CD4-positive, alpha-beta T cell treated with Interleukin-6 for 4 hours (primary cell): ENCODE measurements at places on chromosomes 3 and 15.

- no peak for DNase-seq
Observed at GRCh38 chr3:64648927-64649906, 38.6 kb downstream of the ADAMTS9 start.

- no peak for DNase-seq
Observed at GRCh38 chr15:96234109-96234892, 96.2 kb upstream of the NR2F2 start.

DNA sequence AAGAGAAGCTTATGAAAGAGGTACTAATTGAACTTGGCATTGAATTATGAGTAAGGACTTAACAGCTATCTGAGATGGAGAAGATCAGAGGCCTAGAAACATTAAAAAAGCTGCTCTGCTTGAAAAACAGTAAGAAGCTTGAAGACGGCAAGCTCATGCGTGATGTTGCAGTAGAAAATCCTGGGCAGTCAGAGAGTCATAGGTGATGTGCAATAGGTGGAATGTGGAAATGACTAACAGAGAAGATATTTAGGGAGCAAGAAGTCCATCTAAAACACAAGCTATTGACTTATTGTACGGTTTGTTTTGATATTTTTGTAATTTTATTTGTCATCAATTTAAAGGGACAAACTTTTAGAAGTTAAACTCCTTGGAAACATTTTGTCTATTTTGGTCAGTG lies 1101.4 kb downstream of the ROBO2 start:
- DNase-seq, result no peak

- DNase-seq, result no peak
Observed at GRCh38 chr3:20563251-20563650, 377.2 kb upstream of the SGO1 start.

- DNase-seq, result no peak
Observed at GRCh38 chr3:54374214-54374852, 252.0 kb downstream of the CACNA2D3 start.

GRCh38 chr3:161291191-161291901 lies 70.2 kb downstream of the NMD3 start:
- DNase-seq, result no peak

GRCh38 chr15:89848970-89849292 lies 34.3 kb upstream of the ANPEP start:
- DNase-seq, result no peak

- DNase-seq, result no peak
Observed at GRCh38 chr3:118501152-118501551, 533.5 kb downstream of the IGSF11 start.

DNA sequence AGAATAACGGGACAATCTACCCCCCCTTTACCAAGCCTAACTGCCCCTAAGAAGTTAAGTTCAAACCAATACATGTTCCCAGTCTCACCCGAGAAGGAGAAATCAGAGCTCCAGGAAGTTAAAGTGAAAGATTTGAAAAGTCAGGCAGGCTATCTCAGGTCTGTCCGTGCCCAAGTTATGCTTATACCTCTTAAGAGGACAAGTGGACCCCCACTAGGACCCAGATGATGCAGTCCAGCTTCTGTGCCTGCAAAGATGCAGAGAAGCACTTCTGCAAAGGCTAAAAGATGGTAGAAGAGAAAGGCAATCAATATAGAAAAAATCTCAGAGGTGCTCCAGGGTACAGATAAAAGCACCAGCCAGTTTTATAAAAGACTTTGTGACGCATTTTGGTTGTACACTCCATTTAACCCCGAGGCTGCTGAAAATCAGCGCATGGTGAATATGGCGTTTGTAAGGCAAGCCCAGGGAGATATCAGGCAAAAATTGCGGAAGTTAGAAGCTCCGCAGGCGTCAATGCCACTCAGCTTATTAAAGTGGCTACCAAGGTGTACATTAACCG lies 9.8 kb upstream of the SLC9C1 start:
- peak; percentile 35 for DNase-seq

GRCh38 chr3:72449551-72449950 lies 398.7 kb downstream of the SHQ1 start:
- DNase-seq, result no peak

DNA sequence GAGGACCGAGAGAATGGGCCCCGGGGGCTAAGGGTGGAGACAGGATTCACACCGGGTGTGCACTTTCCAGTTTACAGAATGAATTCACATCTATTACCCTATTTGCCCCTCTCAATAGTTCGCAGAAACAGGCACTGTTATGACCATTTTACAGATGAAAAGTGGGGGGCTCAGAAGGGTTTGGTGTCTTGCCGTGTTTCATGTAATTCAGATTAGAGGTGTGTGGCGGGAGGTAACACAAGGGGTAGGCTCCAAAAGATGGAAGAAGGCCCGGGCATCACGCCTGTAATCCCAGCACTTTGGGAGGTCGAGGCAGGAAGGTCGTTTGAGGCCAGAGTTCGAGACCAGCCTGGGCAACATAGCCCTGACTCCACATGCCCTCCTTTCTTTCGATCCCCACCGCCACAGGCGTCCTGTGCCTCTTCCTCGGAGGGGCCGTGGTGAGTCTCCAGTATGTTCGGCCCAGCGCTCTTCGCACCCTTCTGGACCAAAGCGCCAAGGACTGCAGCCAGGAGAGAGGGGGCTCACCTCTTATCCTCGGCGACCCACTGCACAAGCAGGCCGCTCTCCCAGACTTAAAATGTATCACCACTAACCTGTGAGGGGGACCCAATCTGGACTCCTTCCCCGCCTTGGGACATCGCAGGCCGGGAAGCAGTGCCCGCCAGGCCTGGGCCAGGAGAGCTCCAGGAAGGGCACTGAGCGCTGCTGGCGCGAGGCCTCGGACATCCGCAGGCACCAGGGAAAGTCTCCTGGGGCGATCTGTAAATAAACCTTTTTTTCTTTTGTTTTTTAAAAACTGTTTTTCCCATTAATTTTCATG lies 3.4 kb downstream of the DUOXA2 start:
- DNase-seq, result no peak

DNA sequence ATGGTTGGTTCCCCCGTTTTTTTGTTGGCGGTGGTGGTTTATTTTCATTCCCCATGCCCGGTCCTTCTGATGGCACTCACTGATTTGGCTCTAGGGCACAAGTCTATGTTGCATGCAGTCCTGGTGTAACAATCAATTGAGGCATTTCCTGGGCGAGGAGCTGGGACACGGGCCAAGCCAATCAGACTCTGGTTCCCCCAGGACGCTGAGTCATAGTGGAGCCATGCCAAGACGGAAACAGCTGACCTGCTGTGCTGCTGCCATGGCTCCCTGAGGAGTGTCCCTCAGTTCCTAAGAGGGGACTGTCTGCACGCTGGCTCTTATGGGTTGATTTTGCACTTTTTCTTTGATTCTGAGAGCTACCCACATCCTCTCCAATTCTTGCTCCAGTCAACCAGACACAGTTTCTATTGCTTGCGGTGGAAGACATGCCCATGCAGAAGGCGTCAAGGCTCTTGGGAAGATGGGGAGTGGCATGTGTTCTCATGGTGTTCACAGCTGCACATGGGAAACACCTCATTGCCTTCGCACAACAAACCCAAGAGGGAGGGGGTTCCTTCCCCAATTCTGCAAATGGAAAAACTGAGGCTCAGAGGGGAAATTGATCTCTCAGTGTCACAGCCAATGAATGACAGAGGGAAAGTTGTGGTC lies 28.3 kb upstream of the ALDH1L1 start:
- DNase-seq, result no peak

DNA sequence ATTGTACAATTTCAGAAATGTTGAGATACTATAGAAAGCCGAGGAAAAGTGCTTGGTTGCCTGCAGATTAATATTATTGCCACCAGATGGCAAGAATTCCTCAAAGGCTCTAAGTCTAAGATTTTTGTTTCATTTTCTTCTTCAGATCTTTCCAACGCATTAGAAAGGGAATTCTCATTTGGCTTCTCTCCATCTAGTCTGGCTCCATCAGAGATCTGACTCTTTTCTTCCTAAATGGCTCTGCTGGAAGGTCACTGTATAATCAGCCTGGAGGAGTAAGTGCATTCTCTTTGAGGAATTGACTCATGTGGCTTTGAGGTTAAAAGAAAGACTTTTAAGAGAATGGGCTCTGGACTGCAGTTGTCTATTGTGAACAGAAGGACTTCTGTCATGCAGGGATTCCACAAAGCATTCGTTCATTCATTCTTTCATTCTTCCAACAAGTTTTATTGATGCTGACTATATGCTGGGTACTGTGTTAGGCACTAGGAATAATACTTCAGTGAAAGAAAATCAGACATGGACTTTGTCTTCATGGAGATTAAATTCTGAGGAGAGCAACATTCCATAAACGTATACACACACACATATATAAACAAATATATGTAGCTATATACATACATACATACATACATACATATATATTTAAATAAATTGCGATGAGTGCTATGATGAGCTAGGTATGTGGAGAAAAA lies 55.3 kb downstream of the SLC28A2 start:
- no peak for DNase-seq

- peak; percentile 14 for DNase-seq
Observed at GRCh38 chr3:190424478-190425439, 24.9 kb downstream of the TMEM207 start.

GRCh38 chr15:60800299-60801072 lies 321.5 kb upstream of the ICE2 start:
- peak; percentile 57 for DNase-seq

- DNase-seq, result no peak
Observed at GRCh38 chr3:355622-356021, 159.1 kb downstream of the CHL1 start.

DNA sequence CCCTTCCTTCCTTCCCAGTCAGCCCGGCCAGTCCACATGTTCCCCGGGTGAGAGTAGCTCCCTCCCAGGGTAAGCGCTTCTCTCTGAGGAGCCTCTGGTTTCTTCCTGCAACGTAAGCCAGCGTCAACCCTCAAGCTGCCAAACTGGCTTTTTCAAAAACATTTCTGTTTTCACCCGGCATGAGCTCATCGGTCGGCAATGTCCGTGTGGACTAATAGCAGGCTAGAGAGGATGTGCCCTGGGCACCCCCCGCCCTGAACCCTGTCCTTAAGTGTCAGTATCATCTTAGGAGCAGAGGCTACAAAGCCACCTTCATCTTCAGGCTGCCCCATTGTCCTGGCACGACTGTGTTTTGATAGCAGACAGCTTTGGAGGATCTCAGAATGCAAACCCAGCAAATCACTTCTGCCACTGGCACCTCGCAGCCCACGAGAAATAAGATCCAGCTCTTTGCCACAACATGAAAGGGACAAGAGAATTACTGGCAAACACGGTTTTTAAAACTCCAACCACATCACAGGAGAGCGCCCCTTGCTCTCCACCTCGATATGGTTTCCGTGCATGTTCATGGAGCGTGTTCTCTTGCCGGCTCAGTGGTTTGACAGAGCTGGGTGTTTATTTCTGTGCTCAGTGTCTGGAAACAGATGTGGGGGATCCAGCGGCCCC lies 9.9 kb downstream of the ALDH1A3 start:
- DNase-seq, result no peak

DNA sequence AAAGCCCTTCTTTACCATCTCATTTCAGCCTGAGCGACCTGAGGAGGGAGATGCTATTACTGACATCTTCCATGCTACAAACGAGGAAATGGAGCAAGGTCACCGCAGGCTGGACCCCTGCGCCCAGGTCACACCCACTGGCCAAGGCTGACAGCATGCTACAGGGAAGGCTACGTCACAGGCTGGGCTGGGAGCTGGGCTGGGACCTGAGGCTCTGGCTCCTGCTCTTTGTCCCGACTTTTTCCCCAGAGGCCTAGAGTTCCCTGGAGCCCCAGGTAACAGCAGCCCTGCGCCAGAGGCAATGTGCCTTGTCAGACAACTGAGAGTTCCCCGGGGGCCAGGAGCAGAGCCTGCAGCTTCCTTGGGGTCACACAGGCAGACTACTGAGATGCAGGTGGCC lies 87.2 kb downstream of the IQSEC1 start:
- DNase-seq, result no peak

GRCh38 chr3:129824926-129825541 lies 68.5 kb downstream of the TMCC1 start:
- DNase-seq, result peak; percentile 60

DNA sequence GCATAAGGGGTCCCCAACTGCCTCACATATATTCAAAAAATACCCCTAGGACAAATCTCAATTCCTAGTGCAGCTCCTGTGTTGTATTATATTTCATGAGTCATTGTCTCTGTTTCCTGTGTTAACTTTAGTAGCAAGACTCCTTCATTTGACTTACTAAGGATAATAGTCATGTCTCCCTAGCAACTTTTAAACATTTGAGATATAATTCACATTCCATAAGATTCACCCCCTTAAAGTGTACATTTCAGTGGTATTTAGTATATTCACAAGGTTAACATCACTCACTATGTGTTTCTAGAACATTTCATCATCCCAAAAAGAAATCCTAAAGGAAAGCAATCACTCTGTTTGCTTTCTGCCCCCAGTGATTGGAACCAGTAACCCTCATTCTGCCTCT lies 121.3 kb upstream of the WNT7A start:
- DNase-seq, result no peak

DNA sequence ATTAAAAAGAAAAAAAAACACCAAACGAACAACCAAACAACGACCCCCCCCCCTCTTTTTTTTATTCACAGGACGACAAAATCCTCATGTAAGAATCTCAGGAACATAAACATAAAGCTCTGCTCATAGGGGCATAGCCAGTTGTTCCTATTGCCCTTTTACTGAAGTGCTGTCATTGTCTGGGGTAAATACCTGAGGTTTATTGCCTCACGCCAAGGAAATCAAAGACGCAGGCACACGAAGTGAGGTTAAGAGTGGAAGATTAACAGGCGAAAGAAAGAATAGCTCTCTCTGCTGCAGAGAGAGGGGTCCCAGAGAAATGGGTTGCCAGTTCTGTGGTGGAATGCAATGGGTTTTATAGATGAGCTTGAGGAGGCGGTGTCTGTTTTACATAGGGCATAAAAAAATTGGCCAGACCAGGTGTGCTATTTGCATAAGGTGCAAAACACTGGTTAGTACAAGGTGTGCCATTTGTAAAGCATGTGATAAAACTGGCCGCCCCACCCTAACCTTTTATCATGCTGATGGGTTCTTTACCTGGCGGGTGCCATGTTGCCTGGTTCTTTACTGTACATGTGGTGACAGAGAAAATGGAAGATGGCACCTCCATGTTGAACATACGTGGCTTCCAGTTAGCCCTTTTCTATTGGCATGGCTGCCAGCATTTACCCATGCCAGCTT lies 257.6 kb upstream of the ZPLD1 start:
- DNase-seq, result no peak

DNA sequence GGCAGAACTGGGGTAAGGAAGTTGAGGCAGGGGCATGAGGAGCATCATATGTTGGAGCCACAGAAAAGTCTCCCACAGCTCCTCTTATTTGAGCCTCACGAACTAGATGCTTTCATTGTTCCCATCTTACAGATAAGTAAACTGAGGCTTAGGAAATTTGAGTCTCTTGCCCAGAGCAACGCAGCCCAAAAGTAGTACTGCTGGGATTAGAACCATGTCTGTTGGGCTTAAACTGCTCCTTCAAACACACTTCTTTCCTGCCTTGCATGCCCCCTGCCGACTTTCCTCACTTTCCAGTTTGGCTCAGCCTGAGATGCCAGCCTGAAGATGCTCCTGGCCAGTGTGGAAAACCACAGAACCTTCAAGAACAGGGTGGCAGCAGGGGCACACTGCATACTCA lies 43.1 kb upstream of the SLC6A6 start:
- DNase-seq, result no peak
